ENCODE measurements at places on chromosomes 13 and 19.

DNA sequence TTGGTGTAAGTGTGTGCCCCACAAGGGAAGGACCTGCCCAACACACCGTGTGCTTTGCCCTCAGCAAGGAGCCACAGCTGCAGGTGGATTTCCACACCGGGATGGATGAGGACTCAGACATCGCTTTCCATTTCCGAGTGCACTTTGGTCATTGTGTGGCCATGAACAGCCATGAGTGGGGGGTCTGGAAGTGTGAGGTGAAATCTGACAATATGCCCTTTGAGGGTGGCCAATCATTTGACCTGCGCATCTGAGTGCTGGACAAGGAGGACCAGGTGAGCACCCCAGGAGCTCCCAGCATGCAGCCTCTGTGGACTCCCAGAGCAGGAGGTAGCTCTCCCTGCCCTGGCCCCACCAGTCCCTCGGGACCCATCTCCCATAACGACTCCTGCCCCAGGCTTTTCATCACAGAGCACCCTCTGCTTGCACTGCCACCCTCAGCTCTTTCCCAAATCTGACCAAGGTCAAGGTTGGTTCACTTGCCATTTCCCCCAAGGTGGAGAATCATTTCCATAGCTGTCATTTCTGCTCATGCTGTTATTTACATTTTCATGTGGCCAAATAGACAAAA, 13.2 kb upstream of the EID2 start:
- no peak for DNase-seq

- DNase-seq = no peak
Observed at GRCh38 chr13:27310946-27311345, 40.3 kb downstream of the RASL11A start.

- no peak for DNase-seq
Observed at GRCh38 chr19:31054430-31054829, 294.8 kb downstream of the TSHZ3 start.

- no peak for DNase-seq
Observed at GRCh38 chr13:113045251-113046127, 60.1 kb upstream of the F7 start.

DNA sequence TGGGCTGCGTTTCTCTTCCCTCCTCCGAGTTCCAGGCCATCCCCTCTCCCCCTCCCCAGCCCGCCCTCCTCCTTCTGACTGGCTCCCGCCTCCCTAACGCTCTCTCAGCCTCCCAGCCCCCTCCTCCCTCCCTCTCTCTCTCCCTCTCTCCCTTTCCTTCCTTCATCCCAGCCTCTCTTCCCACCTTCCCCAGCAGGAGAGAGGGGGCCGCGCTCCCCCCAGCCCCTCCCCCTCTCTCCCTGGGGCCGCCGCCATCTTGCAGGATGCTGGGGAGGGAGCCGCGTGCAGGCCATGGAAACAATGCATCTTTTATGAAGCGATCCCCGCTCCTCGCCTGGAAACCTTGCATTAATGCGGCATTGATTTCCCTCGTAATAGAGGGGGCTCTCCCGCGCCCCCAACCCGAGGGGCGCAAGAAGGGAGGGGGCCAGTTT, 42.6 kb upstream of the ADGRL1 start:
- DNase-seq = peak; percentile 75

DNA sequence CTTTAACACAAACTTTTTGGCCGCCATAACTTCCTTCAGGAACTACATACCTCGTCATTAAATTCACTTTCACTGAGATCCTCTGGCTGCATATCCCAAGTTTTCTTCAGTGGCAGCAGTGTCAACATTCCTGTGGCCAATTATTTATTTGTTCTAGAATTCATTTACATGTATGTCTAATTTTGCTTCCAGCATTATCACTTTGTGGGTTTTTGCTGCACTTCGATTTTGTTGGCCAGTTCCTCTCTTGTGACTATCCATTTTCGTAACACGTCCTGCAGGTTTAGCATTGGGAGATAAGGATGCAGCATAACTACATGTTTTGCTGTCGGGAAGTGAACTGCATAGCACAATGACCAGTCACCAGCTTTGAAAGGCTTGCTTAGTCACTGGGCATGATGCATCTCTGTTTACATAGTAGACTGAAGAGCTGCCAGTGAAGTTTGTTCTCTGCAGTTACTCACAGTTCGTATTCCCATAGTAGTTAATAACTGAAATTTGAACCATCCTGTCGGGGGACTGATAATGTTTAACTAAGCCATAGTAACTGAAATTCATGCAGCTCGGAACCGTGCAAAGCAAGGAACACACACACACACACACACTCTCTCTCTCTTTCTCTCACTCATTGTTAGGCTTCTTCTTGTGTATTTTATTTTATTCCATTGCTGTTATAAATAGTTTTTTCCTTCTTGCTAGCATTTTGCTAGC, 28.3 kb downstream of the ZNF507 start:
- DNase-seq = peak; percentile 47

GRCh38 chr19:1491114-1491848, at the start of gene REEP6:
REEP6 (plus strand) TSS chr19:1491181; CDS start chr19:1491270, 89 bp downstream.
- no peak for DNase-seq
